ENCODE measurements at places on chromosomes 2 and 18. TPM values are rescaled to one million over a fixed set of nuclear protein-coding genes. Genes with fewer than 3 reads are reported as not detected.

- peak; percentile 83 for DNase-seq
Observed at GRCh38 chr18:35376742-35377695, at the start of gene ZNF396. Gene ZNF396 (minus strand): TSS chr18:35377337. CDS start chr18:35374292, 3,045 bp downstream.

DNA sequence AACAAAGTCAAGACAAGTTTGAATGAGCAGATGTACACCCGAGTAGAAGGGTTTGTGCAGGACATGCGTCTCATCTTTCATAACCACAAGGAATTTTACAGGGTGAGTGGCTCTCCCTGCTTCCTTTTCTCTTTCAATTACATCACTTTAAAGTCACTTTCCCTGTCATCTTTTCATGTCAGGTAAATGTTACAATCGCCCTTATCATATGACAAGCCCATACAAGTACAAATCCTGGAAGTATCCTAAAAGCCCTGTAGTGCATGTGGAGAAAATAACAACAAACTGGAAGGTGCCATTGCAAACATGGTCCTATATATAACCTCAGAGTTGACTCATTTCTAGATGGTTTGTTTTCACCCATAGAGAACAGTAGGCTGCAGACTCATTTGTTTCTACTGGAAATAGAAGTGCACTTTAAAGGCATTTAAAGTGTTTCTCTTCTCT lies 126.0 kb downstream of the SP100 start:
- no peak for DNase-seq

- peak; percentile 63 for DNase-seq
Observed at GRCh38 chr2:20208476-20208859, 16.5 kb downstream of the SDC1 start.

DNA sequence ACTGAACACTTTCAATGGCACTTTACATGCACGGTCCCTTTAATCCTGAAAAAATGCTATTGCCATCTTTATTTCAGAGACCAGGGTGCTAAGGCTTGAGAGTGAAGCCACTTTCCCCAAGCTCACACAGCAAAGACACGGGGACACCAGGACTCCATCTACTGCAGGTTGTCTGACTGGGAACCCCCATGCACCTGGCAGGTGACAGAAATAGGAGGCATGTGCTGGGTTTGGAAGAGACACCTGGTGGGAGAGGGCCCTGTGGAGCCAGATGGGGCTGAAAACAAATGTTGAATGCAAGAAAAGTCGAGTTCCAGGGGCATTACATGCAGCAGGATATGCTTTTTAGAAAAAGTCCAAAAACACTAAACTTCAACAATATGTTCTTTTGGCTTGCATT lies 5.2 kb upstream of the EHD3 start:
- DNase-seq: no peak

The RTTN gene
- polyA plus RNA-seq: 3.0 TPM

Data from hepatocyte (in vitro differentiated cells).